ENCODE measurements at places on chromosomes 6 and 20.

GRCh38 chr6:10030942-10031537 is 383.8 kb downstream of the TFAP2A start:
- no peak for DNase-seq

GRCh38 chr6:7975764-7976146 is 65.2 kb upstream of the TXNDC5 start:
- no peak for DNase-seq

DNA sequence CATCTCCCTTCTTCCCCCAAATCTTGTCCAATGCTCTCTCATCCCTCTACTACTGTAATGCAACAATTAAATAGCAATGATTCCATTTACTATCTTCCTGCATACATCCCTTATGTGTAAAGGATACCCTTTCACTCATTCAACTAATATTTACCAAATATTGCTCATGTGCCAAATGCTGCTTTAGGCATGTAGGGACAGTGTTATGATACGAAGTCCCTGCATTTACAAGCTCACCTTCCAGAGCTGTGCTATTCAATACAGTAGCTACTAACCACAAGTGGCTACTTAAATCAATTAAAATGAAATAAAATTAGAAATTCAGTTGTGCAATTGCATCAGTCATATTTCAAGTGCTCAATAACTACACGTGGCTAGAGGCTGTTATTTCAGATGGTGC is 41.1 kb downstream of the GMDS start:
- DNase-seq: no peak

- no peak for DNase-seq
Observed at GRCh38 chr6:96542702-96543101, 20.2 kb upstream of the FHL5 start.

GRCh38 chr20:57763235-57763595 is 53.4 kb upstream of the PMEPA1 start:
- no peak for DNase-seq

DNA sequence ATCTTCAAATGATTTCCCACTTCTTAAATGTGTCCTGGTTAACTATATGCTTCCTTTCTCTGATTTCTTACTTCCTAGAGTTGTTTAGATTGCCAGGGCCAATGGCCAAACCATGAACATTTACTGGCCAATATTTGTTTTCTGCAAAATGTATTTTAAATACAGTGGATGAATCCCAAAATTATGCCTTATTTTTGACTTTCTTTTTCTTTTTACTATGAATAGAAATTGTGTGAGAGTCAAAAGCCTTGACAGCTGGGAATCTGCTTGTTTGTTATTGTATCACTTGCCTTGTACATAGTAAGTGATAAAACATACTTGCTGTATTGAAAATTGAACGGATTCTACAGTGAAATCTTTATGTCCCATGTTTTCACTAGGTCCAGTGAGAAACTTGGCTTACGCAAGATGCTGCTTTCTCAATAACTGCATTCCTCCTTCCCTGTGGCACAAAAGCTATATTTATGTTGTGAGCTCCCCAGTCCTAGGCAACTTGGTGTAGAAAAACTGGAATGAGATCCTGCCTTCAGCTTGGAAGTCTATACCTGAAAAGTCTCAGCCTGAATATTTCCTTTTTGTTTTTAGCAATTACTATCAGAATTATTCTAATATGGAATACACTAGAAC is 295.2 kb downstream of the EPHA7 start:
- DNase-seq: no peak

- no peak for DNase-seq
Observed at GRCh38 chr20:61099806-61100205, 152.3 kb upstream of the CDH4 start.

GRCh38 chr6:7143476-7143974 is 35.8 kb downstream of the RREB1 start:
- DNase-seq: no peak

DNA sequence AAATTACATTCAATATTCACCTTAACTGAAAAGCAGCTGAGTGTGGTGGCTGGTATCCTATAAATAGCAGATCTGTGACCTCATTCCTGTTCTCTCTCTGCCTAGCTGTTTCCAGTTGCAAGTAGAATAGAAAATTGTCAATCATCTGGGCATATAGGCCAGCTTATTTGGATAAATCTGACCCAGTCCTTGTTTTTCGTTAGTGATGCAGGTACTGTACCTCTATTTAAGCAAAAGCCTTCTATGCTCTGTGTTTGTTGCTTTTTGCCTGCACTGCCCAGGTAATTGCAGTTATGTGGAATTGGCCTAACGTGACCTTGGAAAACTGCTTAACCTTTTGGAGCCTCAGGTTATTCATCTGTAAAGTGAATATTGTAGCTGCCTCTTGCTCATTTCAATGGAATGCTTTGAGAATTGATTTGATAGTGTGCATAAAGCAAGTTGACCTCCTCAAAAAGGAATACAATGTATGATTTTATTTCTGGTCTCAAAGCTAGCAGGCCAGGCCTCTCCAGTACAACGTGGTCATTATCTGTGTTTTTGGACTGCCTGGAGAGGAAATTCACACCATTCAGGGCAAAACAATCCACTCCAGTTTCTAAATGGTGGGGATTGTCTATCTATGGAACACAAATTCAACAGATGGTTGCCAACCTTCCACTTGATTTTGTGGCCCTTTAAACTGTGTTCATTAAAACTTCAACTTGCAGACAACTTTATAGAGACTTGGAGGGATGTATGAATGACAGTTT is 508.7 kb upstream of the CITED2 start:
- no peak for DNase-seq

DNA sequence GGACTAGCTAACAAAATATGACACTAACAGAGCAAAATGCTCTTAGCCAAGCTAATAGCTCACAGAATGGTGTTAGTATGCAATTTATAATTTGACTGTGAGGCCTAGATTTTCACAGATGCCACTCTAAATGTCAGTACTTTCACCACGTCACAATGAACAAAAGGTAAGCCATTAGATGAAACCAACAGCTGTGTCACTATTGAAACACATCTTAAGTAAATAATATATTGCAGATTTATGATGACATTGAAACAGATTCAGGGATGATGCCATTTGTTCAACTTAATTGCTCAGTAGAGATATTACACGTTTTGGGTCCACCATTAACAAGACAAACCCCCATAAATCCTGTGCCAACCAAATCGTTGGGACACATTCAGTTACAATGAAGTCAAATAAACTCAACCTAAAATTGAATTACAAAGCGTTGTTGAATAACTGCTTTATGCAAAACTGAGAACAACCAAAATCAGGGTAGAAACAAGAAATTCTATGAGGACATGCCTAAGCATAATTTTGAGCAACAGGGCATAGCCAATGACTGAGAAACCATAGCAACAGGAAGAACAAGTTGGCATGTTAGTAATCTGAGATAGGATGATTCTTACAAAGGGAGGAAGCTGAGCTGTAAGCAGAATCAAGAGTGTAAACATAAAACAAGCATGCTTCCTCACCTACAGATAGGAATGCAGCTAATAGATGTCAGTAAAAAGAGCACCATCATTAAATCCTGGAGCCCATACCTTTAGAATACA is 85.6 kb upstream of the KHDRBS2 start:
- no peak for DNase-seq

GRCh38 chr20:53513489-53514298 is 79.9 kb downstream of the ZNF217 start:
- DNase-seq: no peak

DNA sequence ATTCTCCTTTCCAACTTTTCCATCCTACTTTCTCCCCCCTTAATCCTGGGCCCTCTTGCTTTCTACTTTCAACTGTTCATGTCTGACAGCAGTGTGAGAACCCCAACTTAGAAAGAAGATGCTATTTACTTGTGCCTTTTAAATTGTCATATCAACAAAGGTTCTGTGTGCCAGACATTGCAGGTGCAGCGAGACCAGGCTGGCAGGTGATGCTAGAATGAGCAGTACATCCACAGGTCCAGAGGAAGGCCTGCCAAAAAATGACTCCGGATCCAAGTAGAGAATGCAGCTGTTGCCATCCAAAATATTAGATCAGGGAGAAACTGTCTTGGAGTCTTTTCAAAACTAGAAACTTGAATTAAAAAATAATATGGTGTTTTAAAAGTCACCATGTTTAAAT is 510.5 kb downstream of the LMBRD1 start:
- no peak for DNase-seq

- DNase-seq: no peak
Observed at GRCh38 chr6:3965071-3965718, 113.7 kb downstream of the FAM217A start.

DNA sequence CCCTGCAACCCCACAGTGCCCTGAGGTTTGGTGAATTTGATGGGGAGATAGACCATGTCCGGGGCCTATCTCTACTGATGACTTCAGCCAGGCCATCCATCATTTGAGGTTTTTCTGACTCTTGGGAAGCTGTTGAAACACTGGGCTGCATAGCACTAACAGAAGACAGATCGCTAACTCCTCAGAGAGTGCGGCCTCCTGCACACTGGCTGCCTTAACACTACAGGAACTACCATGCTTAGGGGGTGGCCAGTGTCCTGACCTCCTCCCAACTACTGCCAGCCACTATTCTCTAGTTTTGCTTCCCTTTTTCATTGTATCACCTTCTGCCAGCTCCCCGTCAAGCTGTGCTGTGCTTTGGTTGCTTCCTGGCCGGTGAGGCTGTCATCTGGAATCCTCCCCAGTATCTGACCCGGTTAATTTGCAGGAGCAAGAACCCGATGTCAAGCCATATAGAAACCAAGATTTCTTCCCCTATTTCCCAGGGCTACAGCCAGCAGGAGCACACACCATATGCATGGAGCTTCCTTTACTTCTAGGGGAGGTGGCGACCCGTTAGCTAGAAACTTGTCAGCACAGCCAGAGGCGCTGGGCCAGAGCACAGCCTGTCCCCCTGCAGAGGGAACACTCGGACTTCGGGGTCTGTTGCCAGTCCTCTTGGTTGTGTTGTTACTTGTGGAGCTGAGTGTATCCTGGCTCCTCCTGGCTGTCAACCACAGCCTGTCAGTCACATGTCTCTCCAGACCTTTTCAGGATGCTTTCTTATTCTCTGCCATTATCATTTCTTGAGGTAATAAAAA is 57.3 kb upstream of the TRAF3IP2 start:
- DNase-seq: no peak

DNA sequence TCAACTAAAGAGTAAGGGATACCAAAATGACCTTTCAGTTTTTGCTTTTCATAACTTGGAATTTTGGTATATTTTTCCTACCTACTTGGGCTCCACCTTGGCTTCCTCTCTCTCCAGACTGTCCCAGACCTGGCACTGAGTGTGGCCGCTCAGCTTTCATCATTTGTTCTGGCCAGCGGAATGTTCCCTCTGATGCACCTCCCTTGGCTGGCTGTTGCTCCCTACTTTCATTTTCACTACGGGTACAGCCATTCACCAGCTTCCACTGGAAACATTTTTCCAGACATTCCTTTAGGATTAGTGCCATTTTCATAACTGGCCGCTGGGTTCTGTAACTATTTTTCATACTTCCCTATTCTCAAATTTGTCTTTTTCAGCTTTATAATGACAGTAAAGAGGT is 487.4 kb downstream of the TENT5A start:
- DNase-seq: no peak

DNA sequence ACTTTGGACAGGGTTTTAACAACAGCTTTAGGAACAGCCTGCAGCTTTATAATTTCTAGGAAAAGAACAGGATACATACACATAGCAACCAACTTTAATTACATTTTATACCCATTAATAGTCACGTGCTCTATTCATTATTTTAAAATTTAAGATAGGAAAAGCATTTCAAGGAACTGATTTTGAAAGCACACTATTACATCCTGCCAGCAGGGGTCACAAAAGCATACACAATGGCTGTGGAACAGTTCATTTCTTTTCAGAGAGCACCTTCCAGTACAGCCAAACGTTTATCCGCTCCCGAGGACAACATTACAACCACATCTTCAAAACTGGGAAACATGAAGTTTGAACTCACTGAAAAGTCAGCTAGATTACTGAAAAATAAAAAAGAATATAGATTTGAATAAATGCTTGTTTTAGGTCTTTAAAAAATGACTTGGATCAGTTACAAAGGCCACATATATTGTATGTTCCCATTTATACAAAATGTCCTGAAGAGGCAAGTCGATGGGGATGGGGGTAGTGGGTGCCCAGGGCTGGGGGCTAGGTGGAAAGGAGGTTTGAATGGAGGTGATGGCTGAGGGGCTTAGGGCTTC is 104.6 kb upstream of the EXOC2 start:
- peak; percentile 36 for DNase-seq

GRCh38 chr20:25000268-25000801 is 7.8 kb upstream of the APMAP start:
- no peak for DNase-seq

GRCh38 chr6:46099952-46100351 is 29.8 kb upstream of the ENPP4 start:
- DNase-seq: no peak

DNA sequence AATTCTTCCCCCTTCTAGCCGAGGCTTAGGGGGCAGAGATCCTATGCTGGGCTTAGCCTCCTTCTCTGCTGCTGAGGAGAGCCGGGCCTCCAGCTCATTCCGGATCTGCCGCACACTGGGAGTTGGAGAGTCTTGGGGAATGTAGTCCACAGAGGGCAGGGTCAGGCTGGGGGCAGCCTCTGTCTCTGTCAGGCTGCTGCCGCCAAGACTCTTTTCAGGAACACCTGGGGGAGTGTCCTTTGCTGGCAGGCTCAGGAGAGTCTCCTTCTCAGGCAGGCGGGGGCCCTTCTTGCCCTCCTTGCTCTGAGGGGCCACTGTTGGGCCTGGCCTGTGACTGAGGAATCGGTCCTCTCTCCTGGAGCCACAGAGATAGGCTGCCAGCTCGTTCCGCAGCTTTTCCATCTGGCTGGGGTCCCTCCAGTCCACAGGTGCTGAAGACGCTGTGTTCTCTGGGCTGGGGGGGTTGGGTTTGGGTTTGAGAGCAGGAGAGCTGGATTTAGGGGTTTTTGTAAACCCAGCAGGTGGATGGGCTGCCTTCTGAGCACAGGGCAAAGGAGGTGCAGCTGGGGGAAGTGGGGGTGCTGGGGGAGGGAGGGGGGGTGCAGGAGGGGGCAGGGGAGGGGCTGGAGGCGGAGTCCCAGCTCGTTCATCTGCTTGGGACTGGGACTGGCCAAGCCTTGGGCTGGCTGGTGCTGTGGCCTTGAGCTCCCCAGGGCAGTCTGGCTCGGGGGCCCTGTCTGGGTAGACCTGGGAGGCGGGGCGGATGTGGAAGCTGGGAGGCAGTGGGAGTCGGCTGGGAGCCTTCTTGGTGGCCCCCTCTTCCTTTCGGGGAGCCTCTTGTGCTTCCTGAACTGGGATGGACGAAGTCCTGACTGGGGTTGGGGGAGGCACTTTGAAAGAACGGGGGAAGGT is 36.1 kb downstream of the C6orf132 start:
- no peak for DNase-seq
